Hematopoietic multipotent progenitor cell treated with erythropoietin and hydrocortisone succinate and interleukin-3 and kit ligand, for 6 days (in vitro differentiated cells): ENCODE measurements at places on chromosomes 3 and 15.

DNA sequence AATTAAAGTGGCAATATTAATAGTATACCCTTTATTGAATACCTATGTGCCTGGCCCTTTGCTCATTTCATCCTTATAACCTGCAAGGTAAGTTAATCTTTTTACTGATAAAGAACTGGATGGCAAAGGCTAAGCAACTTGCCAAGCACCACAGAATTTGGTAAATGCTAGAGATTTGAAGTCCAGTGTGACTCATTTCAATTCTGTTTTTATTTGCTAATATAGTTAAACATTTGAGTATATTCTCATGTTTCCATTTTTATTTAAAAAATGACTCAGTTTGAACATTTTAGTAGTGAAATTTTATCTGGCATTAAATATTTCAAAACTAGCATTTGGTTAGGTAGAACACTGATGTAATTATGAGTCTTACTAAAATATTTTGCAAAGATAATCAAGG lies 11.3 kb downstream of the PFN2 start:
- DNase-seq = no peak

GRCh38 chr3:134419960-134420321 lies 45.7 kb upstream of the AMOTL2 start:
- DNase-seq = no peak

DNA sequence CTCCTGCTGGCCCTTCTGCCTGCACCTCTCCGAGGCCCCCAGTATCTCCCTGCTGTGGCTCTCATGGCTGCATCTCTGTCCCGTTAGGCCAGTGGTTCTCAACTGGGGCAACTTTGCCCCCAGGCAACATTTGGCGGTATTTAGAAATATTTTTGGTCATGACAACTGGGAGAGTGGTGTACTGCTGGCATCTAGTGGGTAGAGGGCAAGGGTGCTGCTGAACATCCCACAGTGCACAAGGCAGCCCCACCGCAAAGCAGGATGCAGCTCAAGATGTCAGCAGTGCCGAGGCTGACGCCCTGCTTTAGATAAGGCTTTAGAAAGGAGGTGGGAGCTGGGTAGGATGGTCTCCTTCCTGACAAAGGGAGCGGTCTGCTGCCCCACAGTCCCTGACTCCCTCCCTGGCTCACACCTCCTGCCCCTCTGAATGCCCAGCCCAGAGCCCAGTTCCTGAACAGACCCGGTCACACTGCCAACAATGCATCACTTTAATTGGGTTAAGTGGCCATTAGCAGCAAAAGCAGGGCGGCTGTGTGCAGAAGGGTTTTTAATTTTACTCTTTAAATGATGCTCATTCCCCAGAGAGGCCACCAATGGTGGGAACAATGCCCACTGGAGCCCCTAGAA lies 68.8 kb upstream of the TMEM115 start:
- peak; percentile 47 for DNase-seq

GRCh38 chr3:167675848-167676247 lies 22.1 kb upstream of the WDR49 start:
- no peak for DNase-seq

DNA sequence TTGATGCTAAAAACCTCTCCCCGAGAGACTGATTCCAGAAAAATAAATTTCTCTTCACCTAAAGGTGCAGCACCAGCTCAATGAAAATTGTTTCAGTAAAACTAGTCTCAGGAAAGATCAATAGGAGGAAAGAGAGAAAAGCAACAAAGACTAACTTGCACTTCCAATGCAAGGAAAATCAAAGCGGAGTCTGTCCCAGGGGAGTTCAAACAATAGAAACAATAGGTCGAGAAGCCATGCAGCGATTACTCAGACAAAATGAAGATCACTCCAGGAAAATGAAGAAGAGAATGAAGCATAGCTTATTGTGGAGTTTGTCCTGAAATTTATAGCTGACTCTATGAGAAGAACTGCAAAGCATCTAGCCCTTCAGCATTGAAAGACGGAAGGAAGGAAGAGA lies 105.1 kb upstream of the FRMD4B start:
- DNase-seq = no peak

- no peak for DNase-seq
Measured at GRCh38 chr3:127644641-127645370, 15.8 kb downstream of the PODXL2 start.

- DNase-seq = no peak
Measured at GRCh38 chr3:65181391-65181871, 493.6 kb upstream of the ADAMTS9 start.

GRCh38 chr3:169269005-169269404 lies 394.5 kb downstream of the MECOM start:
- DNase-seq = no peak

DNA sequence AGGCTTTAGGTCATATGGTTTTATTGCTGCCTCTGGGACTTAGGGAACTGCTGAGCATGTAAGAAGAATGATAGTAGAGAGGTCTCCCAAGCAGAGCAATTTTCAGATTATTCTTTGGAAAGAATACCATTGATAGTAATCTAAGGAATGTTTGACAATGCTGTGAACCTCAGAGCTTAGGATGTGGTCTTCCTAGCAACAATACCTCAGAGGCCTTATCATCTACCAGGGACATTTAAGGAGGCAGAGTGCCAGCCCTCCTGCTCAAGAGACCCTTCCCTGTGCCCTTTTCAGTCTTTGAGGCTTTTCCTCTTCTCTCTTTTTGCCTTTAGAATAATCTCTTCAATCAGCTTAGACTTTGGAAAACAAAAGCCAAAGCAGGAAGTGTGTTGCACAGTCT lies 272.1 kb downstream of the OXSM start:
- DNase-seq = no peak

DNA sequence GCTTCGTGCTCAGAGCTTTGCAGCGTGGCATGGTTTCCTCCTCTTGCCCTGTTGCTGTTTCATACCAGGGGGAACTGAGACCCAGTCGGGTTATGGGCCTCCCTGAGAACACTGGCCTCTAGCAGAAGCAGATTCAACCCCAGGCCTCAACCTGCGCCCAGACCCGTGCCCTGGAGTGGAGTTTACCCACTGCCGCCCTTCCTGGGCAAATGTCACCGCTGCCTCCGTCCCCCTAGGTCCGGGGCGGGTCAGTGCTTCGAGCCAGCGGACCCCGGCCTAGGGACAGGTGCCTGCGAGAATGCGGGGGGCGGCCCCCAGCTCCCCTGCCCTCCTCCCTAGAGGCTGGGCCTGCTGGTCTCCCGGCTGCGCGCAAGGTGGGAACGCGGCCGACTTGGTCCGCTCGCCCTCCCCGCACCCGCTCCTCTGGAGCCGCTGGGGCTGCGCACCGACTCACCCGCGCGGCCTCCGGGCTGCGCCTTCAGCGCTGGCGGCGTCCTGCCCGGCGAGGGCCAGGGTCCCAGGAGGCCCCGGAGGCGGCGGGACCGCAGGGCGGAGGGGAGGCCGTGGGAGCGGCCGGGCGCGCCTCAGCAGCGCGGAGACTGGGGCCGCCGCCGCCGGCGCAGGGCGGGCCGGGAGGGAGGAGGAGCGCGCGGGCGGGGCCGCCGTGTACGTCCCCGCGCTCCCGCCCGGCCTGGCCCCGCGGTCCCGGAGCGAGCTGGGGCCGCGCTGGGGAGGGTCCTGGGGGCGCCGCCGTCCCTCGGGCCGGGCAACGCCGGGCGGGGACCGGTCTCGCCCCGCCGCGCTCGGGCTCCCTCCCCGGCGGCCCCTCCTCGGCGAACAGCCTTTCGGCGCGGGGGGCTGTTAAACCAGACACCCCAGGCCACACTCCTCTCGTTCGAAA lies at the start of gene PIGZ:
PIGZ (minus strand) TSS at position 601 of the 901 bp plus-strand sequence. CDS start 16,802 bp downstream, outside the sequence.
- DNase-seq = peak; percentile 79

DNA sequence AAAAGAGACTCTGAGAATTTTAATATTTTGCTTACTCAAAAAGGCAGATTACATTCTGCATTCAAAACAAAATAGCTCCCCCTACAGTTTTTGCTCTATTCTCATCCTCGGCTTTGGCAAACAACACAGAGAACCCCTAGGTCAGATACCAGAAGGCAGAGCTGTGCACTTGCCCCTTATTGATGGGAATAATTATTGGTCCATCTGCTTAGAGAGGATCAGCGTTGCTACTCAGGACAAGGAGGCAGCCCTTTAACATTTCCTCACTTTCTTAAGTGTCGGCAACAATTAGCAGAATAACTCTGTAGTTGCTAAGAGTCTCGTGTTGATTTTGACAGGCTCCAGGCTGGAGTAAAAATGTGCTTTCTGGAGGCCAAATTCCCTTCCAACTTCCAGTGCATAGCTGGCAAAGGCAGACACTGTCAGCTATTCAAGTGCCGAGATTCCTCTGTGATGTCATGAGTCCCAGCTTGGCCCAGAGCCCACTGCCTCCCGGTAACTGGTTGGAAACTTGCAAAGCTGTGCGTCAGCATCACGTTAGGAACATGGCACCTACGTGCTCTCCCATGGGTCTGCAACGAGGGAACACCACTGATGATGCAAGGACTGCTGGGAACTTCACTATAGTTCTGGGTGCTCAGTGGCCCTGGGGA lies 482.7 kb upstream of the ADAMTS9 start:
- DNase-seq = peak; percentile 9

DNA sequence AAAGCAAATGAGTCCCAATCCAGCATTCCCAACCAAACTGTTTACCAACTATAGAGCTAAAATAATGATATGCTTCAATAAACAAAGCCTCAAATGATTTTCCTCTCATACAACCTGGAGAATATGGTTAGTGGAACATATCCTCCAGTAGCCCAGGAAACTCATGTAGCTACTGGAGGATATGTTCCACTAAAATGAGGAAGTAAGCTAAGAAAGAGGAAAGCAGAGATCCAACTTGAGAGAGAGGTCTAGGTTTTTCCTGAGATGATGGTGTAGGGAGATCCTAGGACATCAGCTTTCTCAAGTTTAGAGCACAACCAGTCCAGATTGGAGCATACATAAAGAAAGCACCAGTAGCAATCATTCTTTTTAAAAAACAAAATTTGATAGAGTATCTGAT lies 44.6 kb upstream of the SLC4A7 start:
- no peak for DNase-seq

GRCh38 chr3:159458982-159459381 lies 529.7 kb upstream of the IL12A start:
- no peak for DNase-seq

DNA sequence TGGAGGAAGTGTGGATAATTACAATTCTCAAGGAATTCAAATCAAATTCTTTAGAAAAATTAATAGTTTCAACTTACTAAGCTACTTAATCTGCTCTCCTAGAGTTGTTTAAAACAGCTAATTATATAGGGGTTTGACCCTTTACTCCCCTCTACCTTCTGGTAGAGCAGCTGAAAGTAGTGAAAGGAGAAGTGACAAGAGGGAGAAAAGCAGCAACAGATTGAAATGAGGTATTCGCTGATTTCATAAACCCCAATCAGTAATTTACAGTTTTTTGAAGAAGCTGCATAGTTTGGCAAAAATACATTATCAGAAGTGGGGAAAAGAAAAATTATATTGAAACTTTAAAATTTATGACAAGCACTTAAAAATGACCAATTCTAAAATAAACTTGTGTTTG lies 52.8 kb downstream of the ZMAT3 start:
- DNase-seq = no peak

DNA sequence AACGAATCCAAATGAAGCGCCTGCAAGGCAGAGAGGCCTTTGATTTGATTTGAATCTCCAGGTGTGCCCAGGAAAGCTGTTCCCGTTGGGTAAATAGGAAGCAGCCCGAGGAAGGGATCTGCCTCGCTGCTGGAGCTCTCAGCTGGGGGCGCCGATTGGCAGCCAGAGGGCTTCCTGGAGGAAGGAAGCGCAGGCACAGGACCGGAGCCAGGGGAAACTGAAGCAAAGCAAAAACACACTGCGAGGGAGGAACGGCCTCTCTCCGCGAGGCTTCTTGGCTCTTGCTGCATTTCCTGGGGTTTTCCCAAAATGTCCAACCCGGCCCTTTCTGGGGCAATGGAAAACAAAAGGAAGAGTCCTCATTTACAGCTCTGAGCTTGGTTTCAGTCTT lies 80.3 kb downstream of the TMEM266 start:
- no peak for DNase-seq

DNA sequence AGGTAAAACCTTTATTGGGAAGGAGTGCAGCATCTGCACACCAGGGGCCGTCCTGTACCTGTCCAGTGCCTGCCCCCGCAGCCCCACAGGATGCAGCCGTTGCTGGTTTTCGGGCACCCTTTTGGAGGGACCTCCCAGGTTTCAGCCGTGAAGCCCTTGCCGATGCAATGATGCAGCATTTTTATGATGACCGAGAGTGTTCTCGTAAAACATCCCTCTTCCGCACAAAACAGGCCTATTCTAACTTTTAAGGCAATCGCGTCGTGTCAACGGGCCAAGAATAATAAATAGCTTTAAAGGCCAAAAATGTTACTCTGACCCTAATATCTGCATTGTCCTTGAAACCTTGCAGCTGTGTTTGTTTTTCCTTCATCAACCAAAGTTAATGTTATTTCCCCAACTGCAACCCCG lies 126.1 kb downstream of the LRRK1 start:
- DNase-seq = no peak
